ENCODE measurements at places on chromosomes 5 and 9.

DNA sequence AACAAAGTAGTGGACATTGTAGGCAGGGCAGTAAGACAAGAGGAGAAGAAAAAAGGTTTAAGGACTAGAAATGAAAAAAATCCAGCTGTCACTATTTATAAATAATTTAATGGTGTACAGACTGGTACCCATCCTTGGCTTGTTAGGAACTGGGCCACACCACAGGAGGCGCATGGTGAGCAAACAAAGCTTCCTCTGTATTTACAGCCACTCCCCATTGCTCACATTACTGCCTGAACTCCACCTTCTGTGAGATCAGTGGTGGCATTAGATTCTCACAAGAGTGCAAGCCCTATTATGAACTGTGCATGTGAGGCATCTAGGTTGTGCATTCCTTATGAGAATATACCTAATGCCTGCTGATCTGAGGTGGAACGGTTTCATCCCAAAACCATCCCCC lies 62.6 kb upstream of the DMAC1 start:
- DNase-seq = no peak

DNA sequence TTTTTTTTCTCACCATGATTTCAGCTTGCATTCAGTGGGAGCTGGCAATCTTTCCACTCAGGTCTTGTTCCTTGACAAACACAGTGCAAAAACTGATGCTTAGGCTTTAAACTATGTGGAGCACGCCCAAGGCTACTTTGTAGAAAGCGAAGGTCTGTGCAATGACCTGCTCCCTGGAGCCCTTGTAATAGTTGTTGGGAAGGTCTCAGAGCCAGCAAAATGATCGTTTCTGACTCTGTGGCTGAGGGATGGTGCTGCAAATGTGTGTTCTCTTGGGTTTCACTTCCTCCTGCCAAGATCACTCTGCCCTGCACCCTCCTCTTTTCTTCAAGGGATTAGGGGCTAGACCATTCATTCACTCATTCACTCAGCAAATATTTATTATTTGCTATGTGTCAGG lies 249.7 kb upstream of the MAP3K1 start:
- DNase-seq = no peak

DNA sequence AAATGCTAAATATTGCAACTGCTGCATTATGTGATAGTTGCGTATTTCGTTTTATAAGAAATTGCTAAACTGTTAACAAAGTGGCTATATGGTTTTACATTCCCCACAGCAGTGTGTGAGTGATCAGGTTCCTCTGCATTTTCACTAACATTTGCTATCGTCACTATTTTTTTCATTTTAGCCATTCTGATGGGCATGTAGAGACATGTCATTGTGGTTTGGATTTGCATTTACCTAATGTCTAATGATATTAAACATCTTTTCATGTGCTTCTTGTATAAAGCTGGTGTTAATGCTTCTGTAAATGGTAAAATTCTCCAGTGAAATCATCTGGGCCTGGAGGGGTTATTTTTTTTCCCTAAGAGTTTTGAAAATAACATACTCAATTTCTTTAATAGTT lies 61.6 kb downstream of the ERCC6L2 start:
- no peak for DNase-seq

DNA sequence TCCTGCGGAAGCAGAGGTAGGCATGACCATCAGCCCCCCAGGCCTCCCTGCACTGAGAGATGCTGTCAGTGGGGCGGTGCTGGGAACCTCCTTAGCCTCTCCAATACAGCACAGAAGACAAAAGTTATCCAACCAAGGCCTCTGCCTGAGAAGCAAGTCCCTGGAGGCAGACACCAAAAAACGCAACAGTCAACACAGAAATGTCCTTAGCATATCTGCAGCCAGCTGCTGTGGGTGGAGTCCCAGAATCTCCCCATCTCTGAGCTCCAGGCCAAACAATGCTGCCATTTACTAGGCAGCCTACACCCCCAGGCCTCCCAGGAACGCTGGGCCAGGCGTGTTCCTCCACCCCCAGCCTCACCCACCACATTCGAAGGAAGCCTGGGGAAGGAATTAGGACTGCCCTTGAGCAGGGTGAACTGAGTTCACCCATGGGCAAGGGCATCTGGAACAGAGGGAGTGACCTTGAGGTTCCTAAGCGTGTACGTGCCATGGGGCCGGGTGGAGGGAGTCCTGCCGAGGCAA lies 43.7 kb downstream of the STK10 start:
- DNase-seq = no peak

DNA sequence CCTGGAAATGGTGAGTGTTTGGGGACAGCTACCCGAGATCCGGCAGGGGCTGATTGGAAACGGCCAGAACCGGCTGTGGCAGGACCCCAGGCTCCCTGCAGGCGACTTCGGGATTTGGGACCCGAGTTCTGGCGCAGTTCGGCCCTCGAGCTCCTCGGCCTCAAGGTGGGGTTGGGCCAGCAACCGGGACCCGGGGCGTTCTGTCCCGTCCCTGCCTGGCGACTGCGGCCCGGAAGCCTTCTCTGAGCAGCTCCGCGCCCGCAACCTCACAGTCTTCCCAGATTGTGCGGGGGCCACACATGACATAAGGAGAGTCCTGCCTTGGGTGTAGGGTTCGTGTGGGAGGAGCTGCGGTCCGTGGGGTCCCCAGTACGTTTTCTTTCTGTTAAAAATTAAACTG lies 23.2 kb upstream of the NEURL1B start:
- no peak for DNase-seq

DNA sequence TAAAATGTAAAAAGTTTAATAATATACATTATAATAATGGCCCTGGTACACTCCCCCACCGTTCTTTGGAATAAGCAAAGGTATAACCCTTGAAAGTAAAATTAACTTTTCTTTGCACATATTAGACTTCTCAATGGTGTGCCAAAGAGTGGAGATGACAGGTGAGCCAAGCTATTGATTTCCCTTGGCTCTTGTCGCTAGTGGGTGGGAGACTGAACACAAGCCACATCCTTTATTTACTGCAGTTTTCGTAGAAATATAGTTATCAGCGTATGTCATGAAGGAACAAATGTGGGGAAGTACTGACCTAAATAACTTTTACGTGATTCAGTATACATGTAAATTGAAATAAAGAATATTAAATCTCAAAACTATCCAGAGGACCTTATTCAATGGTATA lies 549.3 kb downstream of the RAB3C start:
- DNase-seq = no peak

DNA sequence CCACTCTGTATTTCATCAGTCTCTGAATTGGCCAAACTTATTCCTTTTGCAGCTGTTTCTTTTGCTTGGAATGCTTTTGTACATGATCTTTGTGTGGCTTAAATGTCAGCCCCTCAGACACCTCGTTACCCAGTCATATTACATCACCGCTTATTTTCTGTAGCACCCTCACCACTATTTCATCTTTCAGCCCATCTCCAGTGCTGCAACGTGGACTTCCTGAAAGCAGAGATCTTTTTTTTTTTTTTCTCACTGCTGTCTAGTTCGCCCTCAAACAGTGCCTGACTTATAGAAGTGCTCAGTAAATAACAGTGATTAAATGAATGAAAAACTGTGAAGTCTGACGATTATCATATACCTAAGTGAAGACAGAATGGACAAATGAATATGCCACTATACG lies 835 bp downstream of the SRA1 start:
- no peak for DNase-seq

DNA sequence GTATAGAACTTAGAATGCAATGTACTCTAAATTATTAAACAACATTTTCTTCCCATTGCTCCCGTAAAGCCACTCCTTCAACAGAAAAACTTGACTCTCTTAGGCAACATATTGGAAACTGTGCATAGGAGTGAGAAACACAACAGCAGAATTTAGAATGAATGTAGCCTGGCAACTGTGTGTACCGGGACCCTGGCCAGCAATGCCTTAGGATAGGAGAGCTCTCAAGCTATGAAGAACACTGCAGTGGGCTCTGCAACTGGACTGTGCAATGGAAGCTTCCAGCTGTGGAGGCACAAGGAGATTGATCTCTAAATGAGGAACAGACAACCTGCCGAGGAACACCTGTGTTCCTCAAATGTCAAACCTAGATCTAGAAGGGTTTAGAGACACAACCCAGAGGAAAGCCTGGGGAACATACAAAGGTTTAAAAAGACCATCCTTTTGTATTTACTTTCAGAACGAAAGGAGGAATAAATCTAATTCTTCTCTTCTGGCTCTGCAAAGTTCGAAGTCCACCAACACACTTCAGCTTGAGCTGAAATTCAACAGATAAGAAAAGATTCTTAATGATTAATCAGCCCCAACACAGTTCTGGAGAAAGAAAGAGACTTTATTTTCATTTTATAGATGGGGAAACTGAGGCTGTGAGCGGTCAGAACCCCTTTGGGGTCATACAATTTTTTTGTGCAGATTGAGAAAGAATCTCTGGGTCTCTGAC lies 51.5 kb upstream of the ARL15 start:
- no peak for DNase-seq

Data from GOT3 (cell line).